ENCODE measurements at places on chromosomes 16 and 17.
A peak's percentile ranks its signal among the peaks of the same experiment; 100 is the strongest.

DNA sequence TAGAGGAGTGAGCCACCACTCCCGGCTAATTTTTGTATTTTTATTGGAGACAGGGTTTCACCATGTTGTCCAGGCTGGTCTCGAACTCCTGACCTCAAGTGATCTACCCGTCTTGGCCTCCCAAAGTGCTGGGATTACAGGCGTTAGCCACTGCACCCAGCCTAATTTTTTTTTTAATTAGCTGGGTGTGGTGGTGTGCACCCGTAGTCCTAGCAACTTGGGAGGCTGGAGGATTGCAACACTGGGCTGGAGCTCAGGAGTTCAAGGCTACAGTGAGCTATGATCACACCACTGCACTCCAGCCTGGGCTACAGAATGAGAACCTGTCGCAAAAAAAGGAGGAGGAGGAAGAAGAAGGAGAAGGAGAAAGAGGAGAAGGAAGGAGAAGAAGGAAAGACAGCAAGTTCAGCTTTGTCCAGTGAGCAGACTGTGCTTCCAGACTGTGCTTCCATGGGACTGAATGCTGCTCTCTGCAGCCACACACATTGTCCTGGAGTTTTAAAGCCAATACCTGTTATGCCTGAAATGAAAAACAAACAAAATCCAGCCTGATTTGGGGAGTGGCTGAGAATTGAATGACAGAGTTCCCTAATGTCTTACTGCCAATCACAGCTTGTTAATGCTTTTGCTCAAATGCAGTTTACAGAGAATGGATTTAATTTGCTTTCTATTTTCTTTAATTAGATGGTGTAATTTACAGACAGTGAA, 2.8 kb upstream of the TNFRSF13B start:
- DNase-seq, result no peak

- no peak for DNase-seq
These were observed 5.0 kb upstream of the SLC38A8 start for GRCh38 chr16:84047626-84048025.

- DNase-seq, result no peak
These were observed 7.7 kb upstream of the TBKBP1 start for GRCh38 chr17:47686276-47686635.

DNA sequence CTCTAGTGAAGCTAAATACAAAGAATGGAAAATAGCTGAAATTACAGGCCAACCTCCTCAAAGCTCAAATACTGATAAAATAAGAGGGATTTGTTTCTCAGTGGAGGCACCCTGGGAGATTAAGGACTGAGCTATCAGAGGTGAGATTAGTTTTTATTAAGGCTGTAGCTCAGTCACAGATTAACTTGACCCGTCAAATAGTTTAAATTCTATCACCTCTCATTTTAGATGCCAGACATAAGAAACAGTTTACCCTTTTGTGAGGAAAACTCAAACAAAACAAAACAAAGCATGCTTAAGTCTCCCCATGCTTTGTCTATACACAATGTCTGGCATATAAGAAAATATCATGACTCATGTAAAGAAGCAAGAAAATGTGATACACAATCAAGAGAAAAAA, 208.3 kb upstream of the PMFBP1 start:
- no peak for DNase-seq

DNA sequence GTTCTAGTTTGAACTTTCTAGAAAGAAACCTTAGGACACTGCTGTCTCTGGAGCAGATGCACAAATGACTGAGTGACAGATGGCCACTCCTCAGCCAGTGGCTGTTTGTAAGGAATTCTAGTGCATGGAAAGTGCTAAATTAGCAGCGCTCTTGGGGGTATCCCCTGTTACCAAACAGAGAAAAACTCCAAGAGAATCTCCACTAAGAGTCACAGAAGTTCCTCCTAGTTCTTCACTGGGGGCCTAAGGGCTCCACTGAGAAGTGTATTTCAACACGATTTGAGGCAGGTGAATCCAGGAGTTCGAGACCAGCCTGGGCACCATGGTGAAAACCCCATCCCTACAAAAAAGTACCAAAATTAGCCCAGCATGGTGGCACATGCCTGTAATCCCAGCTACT, 18.1 kb upstream of the IRF8 start:
- no peak for DNase-seq

- no peak for DNase-seq
These were observed 264.3 kb downstream of the CPPED1 start for GRCh38 chr16:12539185-12539929.

GRCh38 chr17:49691086-49691676, 13.3 kb upstream of the SPOP start:
- DNase-seq, result no peak

DNA sequence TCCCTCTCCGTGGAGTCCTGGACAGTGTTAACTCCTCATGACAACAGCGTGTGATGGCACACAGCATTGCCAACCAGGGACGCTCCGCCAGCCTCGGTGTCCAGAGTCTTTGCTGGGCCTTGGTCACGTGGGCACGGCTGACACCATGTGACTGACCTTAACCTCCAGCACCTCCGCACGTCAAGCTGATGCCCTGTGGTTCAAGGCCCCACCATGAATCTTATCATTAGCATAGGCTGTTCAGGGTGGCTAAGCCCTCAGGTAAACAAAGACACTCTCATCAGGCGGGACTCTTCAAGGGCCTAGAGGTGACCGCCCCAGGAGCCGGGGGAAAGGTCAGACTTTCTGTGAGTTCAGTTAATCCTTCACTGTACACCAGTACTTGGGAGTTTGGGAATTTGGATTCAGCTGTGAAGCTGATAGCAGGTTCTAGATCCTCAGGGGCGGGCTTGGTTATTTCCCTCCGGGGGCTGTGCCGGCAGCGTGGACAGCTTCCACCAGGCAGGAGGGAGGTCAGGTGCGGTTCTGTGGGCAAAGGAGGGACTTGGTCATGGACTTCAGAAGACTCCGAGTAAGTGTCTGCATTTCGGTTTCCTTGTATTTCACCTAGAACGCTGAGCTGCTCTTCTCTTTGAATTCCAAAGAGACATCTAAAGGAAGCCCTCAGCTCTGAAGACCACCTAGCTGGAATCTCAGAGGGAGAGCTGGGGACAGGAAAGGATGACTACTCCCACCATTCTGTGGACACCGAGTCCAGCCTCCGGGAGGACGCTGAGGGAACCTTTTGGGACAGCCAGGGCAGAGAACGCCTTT, 195.5 kb upstream of the CIBAR2 start:
- DNase-seq, result no peak

DNA sequence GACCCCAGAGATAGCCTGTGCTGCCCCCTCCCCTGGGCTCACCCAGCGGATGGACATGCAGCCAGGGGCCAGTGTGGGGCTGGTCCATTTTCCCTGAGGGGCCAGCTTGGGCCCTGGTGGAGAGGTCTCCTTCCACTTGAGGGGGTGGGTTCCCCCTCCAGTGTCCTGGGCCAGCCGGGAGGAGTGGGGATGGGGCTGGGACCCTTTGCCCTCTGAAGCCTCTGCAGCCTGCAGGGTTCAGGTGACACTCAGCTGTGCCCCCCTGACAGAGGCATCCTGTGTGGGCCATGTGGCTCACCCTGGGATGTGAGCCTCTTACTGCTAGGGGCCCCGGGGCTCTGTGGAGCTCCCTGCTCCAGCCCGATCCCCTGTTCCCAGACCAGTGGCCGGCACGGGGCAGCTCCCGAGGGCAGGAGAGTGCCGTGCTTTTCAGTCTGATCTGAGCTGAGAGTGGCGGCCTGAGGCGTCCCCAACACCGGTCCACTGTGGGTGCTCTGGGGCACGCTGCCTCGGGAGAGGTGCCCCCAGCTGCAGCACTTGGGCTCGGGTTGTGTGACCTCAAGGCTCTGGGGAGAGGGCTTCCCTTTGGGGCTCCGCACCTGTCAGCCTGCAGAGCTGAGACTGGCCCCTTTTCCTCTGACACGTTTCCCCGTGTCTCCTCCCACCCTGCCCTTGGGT, 439 bp upstream of the GNG13 start:
- DNase-seq, result no peak

DNA sequence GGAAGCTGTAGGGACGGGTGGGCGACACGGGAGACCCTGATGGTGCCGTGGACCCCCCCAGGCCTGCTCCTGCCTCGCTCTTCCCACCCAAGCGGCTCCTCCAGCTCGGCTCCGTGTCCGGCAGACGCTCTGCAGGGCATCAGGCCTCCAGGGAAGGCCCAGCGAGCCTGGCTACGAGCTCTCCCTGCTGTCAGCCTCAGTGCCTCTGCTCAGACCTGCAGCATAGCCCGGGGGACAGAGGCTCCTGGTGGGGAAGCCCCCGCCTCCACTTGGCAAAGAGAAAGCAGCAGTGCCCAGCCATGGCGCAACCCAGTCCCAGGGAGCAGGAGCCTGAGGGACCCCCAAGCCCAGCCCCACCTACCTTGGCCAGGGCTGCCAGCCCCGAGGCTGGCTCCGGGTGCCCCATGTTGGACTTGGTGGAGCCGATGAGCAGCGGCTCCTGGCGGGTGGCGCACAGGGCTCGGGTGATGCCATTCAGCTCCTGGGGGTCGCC, 5.9 kb downstream of the FASN start:
- DNase-seq, result no peak

DNA sequence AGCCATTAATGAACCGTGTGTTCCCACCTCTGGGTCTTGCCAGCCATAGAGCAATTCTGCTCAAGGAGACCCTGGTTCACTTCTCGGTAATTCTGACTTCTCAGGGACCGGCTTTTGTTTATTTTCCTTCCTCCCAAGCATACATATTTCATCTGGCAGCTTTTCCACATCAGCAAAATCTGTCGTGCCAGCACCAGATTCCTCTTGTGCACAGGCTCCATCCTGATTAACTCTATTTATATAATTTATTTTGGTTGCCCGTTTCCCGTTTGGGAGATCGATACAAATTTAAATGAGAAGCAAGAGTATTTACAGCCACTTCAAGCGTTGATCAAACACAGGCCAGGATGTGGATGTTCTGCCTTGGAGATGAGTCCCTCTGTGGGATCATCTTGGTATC, 161.9 kb upstream of the XYLT1 start:
- no peak for DNase-seq

GRCh38 chr17:71681427-71682173, 439.2 kb upstream of the SOX9 start:
- DNase-seq, result no peak

DNA sequence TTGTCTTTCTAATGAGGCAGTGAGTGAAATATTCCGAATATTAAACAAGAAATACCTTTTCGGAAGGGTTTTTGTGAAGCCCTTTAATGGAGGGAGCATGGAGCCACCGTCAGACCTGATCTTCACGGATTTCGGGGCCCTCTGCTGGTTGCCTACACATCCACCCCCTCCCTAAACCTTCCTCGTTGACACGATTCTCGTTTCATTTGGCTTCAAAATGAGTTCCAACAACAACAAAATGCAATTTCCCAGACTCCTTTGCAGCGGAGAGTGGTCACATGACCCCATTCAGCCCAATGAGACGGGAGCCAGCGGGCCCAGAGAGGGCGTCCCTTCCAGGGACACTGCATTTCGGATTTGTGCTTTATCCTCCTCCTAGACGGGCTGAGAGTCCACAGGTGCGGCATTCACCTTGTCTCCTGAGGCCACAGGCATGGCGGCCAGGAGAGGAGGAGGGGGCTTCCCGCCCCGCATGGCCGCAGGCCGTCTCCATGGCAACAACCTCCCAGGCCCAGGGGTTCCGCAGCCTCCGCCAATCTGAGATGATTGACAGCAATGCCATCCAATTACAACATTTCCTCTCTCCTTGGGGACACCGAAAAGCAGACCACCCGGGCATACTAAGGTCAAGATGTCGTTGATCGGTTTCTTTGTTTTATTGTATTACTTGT, 259.8 kb downstream of the C16orf95 start:
- DNase-seq, result peak; percentile 50

GRCh38 chr16:67846063-67846319, 742 bp upstream of the NUTF2 start:
- DNase-seq, result no peak
